ENCODE measurements at places on chromosomes 12 and 14. TPM values are rescaled to one million over a fixed set of nuclear protein-coding genes. Genes with fewer than 3 reads are reported as not detected.

Gene KCNA1
- total RNA-seq: not detected

Gene PLA2G1B
- not detected for total RNA-seq

Gene PLEK2
- not detected for total RNA-seq

- DNase-seq: no peak
Observed at GRCh38 chr12:113658006-113658655, 186.5 kb upstream of the LHX5 start.

GRCh38 chr14:50622978-50623377 lies 45.1 kb downstream of the SAV1 start:
- DNase-seq: no peak

- DNase-seq: no peak
Observed at GRCh38 chr14:55625481-55625880, 45.5 kb downstream of the KTN1 start.

DNA sequence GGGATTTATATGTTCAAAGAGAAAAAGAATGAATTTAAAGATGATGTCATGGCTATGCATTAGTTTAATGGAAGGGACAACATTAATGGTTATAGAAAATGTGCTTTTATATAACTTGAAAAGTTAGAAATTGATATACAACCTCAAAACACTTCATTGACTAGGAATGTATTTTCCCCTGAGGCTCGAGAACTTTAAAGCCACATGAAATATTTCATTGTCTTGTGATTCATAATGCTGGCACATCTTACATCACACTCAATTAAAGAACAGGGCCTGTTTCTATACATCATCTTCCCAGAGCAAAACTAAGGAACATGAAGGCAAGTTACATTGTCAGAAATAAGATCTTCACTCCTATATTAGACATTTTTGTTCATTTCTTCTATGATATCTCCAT lies 35.2 kb upstream of the PAWR start:
- DNase-seq: no peak

GRCh38 chr12:110109037-110109836 lies 14.9 kb upstream of the IFT81 start:
- peak; percentile 61 for DNase-seq

- no peak for DNase-seq
Observed at GRCh38 chr12:51419425-51420193, 5.0 kb upstream of the SLC4A8 start.

DNA sequence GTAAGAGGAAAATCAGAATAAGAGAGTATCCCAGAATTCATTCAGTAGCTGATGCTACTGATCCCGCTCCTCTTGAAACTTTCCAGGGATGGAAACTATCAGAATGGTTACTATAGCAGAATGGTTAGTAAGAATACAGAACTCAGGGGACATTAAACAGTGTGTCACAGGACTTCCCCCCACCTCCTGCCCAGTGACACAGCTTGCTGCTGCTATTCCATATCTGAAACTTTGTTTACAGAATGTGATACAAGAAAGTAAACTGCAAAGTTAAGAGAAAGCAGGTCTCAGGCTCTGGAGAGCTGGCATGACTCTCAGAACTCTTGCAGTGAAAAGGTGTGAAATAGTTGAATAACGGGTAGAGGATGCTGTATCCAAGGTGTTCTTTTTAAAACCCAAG lies 3.4 kb downstream of the SPX start:
- no peak for DNase-seq

DNA sequence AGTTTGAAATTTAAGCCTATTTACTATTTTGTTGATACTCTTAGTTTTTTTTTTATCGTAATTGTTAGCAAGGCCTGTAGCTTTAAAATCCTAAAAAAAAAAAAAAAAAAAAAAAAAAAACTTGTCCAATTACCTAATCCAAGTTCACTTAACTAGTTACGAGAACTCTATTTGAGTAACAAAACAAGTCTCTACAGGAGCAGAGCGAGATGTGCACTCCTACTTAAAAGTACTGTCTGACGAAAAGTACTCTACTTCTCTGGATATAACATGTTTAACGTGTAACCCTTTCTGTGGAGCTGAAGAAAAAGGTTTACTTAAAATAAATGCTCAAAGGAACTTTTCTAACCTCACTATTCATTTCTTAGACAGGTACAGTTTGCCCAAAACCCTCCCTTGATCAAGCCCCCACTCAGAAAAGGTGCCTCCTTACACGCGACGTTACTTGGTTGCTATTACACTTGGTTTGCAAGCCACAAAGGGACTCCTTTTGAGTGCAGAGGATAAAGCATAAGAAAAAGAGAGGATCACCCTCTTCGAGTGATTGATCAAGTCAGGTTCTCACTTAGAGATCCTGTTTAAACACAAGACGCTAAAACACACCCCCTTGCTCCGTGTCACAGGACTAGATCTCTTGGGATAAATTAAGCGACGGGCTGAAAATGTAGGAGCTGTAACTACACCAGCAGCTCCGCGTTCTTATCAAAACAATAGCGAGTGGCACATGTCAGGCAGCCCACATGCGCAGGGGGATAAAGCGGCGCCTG lies 2.2 kb downstream of the BAZ1A start:
- DNase-seq: no peak

GRCh38 chr12:113456199-113456598 lies 15.5 kb downstream of the LHX5 start:
- DNase-seq: no peak

Data from left ventricle myocardium inferior (tissue), 1 donor.